Fibroblast of gingiva (primary cell): ENCODE measurements at places on chromosomes 4 and X.

DNA sequence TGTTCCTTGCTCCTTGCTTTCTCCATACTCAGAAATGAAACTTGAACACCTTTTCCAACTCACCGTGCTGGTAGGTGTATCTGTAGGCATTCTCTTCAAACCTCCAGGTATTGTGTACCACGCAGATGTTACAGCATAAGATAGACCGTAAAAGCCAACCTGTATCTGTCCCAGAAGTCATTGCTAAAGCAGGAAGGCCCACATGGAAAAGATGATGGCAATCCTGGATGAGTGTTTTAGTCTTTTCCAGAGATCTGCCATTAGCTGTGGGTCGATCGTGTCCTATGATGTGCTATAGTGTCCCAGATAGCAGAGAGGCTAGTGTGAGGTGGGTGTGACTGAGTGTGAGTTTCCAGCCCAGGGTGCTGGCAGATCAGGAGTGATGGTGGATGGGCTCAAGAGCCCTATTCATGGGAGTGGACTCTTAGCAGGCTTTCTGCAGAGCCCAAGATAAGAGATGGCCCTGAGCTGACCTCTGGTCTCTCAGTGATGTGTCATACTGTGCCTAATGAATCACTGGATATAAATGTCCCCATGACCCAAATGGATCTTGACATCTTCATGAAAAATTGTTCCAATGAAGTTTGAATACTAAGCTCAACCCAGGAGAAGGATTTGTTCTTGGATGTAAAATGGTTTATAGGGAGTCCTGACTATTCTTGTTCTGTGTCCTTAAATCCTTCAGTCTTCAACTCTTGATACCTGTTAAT lies 69.1 kb upstream of the WDR1 start:
- no peak for DNase-seq

- DNase-seq = no peak
Measured at GRCh38 chr4:39043861-39044363, 11.7 kb upstream of the TMEM156 start.

GRCh38 chrX:34886011-34886410 lies 56.6 kb upstream of the FAM47B start:
- DNase-seq = no peak

DNA sequence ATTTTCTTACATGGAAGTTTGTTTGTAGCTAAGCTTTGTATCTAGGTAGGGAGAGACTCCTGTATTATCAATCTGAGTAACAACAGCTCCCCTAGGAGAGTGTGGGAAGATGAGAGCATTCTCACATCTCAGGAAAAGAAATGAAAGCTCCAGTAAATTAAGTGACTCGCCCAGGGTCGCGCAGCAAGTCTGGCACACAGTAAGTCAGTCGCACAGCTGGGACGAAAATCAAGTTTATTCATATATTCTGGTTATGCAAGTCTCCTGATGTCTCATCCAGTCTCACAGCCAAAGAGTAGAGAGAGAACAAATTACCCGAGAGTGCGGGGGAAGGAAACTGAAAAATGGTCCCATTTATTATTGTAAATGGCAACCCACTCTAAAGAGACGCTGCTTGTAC lies 216.1 kb downstream of the STK32B start:
- no peak for DNase-seq

DNA sequence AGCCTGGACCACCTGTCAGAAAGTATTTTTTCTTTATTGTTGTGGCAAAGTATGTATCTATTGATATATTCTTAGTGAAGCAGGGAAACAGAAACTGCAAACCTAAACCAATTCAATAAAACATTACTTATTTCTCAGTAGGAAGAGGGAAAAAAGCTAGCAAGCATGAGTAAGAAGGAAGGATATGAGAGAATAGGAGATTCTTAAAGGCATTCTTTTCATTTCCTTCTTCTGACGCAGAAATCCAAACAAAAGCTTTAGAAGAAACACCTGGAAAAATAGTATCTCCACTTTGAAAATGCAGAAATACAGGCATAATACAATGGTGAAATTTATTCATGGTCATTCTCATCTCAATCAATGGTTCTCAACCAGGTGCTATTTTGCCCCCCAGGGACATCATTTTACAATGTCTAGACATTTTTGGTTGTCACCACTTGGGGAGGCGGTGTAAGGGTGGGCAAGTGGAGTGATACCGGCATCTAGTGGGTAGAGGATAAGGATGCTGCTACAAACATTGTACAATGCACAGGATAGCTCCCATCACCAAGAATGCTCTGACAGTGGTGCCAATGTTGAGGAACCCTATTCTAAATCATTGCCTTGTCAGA lies 21.7 kb upstream of the ATXN3L start:
- no peak for DNase-seq

- no peak for DNase-seq
Measured at GRCh38 chr4:8540072-8540471, 40.1 kb upstream of the GPR78 start.

DNA sequence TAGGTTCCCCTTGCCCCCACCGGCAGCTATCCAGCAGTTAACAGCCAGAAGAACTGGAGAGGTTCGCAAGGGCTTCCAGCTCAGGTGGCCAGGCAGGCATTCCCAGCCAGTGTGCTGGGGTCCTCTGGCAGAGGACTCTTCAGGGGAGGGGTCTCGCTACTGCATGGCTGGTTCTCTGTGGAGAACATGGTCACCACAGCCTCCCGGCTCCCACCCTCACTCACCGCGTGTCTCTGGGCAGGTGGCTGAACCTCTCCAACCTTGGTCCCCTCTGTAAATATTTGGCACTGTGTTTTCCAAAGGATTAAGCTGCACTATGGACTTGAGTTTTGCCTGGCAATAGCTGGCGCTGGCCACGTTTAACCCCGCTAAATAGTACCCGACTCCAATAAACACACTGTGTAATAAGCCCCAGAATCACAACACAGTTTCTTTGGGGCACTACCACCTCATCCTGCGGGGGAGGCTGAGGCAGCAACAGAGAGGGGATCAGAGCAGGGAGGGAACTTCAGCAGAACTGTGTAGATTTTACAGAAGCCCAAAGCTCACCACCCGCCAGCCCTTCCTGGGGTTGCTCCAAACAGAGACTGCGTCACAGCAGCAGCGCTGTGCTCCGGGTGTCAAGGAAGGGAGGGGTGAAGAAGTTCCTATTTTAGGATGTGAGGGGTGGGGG lies 15.2 kb downstream of the BCOR start:
- no peak for DNase-seq

DNA sequence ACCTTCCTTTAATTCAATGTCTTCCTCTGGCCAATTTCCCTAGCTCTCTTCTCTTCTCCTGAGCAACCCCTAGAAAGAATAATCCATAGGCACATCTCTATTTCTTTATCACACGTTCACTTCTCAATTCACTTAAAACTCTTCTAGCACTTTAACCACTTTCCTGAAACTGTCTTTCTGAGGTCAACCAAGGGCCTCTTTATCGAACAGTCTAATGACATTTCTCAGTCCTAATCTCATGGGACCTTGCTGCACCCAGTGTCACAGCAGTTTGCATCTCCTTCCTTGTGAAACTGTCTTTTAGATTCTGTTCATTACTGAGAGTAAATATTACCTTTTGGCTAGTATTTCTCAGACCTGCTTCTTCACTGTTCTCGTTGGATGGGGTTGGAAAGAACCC lies 285.3 kb upstream of the RASGEF1B start:
- DNase-seq = no peak

DNA sequence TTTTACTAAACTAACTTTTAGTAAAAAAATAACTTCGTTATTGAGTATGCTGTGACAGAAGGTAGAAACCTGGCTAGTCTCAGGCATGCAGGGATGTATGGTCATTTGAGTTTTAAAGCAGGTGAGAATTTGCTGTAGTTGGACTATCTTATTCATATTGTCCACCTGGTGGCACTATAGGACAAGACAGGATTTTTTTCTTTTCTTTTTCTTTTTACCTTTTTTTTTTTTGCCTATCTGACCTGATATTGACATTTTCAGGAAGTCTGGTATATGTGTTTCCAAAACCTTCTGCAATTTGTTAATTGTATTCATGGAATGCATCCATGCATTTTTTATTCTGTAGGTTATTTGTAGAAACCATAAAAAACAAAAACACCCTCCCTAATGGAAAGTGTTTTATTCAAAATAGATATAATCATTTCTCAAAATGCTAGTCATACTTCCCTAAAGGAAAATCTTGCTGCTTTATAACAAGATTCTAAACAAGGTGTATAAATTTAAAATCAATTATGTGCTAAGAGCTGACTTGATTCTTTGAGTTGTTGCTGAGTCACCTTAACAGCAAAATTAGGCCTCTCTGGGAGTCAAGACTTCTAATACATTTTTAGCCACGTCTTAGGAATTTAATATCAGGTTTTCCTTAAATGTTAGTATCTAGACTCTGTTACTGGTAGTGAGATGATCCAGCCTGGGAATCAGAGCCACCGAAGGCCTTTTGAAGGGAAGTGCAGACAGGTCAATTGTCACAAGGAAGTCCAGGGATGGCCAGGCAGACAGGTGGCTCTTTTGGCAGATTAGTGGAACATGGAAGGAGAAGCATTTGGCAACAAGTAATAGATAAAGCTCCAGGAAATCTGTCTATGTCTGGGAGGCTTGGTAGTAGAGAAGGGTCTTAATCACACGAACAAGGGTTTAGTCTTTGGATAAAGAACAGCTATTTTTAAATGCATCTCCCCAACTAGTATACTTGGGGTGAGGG lies 201.3 kb upstream of the GNPDA2 start:
- no peak for DNase-seq

DNA sequence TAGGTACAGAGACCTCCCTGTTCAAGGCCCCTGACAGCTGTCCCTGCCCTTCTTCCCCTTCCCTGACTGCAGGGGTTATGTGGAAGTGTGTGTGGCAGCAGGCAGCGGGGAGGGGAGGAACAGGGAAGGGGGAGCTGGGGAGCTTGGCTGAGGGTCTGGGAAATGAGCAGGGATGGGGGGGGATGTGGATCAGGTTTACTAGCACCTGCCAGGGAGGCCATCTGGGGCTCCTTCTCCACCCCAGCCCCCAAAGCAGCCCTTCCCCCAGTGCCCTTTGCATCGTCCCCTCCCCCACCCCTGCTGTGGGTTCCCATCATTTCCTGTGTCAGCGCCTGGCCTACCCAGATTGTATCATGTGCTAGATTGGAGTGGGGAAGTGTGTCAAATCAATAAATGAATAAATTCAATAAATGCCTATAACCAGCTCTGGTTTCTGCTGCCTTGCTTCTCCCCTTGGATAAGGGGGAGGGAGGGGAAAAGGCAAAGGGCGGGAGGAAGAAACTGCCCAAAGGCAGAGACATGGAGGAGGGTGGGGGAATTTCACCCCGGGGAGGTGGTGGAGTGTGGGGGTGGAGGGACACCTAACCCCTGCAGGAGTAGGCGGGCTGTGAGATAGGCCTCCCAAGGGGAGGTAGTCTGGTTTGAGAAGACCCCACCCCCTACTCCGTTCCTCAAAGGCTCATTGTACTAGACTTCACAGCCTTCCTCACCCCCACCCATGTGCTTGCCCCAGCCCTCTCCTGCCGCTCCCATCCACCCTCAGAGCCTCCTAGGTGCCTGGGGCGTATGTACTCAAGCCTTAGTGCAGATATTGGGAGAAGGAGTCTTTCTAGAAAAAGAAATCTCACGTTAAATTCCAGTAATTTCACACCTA lies 3.2 kb downstream of the CXorf65 start:
- no peak for DNase-seq
